Esophagus mucosa (tissue), 1 donor: ENCODE measurements at places on chromosomes 2 and 18. TPM values are rescaled to one million over a fixed set of nuclear protein-coding genes. Genes with fewer than 3 reads are reported as not detected.
A peak's percentile ranks its signal among the peaks of the same experiment; 100 is the strongest.

CRYGC gene
- not detected for total RNA-seq

- no peak for ATAC-seq
These were observed 66.8 kb upstream of the STPG4 start for GRCh38 chr2:47221946-47222345.

DNA sequence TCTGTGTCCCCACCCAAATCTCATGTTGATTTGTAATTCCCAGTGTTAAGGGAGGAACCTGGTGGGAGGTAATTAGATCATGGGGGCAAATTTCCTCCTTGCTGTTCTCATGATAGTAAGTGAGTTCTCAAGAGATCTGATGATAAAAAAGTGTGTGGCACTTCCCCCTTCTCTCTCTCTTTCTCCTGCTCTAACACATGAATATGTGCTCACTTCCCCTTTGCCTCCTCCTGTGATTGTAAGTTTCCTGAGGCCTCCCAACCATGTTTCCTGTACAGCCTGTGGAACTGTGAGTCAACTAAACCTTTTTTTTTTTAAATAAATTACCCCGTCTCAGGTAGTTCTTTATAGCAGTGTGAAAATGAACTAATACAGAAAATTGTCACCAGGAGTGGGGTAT is 380.0 kb downstream of the MEIS1 start:
- no peak for ATAC-seq

DNA sequence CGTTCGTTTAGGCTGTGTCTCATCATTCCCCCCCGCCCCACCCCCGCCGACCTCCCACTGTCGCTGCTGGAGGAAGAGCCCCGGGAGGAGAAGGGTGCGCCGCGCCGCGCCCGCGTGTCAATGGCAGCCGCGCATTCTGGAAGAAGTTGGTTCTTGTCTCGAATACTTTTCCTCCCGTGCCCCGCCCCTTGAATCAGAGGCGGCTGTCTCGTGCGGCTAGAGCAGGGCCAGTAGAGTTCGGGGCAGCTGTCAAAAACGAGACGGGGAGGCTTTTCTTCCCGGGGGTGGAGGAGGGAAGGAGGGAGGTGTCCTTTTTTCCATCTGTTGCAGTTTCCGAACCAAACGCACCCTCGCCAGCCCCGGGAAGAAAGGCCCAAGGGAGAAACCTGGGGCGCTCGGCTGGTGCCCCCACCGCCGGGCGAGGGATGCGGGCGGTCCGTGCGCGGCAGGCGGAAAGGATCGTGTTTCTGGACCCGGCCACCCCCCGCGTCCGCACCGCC is 410 bp upstream of the TGIF1 start:
- peak; percentile 50 for ATAC-seq

- no peak for ATAC-seq
These were observed 859.3 kb downstream of the BCL11A start for GRCh38 chr2:59694176-59694575.

- peak; percentile 85 for ATAC-seq
These were observed 5.0 kb downstream of the RNF144A start for GRCh38 chr2:6922201-6922656.
